ENCODE measurements at places on chromosomes 11 and 22.

DNA sequence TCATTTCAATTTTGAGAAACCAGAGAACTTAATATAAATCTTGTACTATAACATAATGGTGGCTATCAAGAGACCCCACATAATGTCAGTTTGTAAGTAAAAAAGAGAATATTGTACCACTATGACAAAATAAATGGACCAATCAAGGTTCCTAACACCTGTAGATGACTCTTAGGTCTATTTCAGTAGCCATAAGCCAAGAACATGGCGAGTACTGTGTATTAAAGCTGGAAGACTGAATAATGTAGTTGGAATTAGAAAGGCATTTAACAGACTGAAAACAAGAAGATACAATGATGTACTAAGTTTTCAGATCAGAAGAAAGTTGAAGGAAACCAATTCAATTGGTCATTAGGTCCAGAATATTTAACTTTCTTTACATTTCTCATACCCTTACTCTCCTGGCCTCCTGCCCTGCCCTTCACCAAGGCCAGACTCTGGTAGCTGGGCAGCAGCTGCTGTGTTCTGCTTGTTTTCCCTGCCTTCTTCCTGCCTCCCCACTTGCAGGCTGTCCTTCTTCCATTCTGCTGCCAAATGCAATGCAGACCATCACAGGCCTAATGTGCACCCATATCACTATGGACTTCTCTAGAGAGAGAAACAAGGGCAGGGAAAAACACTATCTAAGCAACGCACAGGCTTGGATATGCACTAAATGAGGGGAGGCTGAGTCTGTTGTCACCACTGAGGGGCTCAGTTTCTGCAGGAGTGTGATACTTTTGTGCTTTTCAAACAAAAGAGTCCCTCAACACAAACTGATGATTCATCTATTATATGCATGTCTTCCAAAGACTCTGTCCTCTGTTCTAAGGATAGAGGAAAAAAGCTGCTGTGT lies 60.1 kb downstream of the RAB30 start:
- DNase-seq: no peak

- no peak for DNase-seq
Observed at GRCh38 chr11:3830730-3831129, 10.0 kb downstream of the RHOG start.

- DNase-seq: no peak
Observed at GRCh38 chr11:16801288-16801980, 63.0 kb downstream of the C11orf58 start.

DNA sequence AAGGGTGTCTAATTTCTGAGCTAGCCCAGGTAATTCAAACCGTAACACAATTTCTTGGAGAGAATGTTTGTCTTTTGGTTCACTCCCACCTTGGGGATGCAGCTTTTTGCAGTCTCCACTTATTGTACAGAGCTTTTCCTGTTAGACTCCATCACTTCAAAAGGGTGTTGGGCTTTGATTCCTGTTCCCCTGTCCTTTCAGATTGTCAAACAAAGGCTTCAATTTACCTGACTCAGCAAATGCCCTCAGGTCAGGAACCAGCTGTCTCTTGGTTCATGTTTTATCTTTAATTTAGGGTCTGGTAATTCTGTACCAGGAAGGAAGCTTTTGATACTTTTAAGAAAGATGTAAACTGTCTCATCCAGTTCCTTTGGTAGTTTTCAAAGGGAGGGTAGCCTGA lies 880.6 kb downstream of the NTM start:
- DNase-seq: no peak

GRCh38 chr11:73313652-73314051 lies 5.6 kb downstream of the ARHGEF17 start:
- no peak for DNase-seq

DNA sequence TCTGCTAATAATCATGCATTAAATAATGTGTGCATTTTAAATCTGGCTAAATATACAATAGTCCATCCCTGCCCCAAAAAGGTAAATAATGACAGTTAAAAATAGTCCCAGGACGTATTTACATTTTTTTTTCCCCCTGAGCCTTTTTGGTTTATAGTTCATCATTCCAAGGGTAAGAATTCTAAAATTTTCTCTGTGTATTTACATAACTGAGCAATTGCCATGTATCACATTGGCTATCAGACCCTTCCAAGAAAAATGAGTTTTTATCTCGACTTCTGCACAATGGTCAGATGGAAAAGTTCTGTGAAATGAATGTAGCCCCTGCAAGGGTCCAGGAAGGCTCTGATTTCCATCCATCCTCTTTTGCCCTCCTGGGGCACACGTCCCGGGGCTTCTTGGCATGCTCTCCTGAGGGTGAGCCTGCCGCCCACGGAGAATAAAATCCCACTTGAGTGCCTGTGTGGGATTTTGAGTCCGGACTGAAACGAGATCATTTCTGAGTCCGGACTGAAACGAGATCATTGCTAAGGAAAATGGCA lies 94.1 kb upstream of the ANO1 start:
- DNase-seq: no peak
